ENCODE measurements at places on chromosomes 11 and 22.

DNA sequence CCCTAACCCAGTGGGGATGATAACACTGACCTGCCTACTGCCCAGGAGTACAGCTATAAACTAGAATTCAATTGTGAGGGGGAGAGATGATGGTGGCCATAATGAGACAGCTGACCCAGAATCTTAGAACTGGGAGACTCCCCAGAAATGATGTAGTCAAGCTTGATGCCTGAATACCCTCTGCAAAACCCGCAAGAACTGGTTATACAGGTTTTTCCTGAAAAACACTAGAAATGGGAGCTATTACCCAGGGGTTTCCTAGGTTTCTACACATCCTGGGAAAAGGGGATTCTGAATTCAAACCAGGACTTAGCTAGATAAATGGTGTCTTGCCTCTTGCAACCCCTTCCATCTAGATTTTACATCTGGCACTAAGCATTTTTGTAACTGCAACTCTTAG is 113.8 kb upstream of the NARS2 start:
- H3K36me3 ChIP-seq: no peaks in the 10 kb centered on the region
- no peaks in the 10 kb centered on the region for H3K27me3 ChIP-seq
- peaks cover 8% of the 10 kb centered on the region for H3K4me1 ChIP-seq

- no peak overlapping the region for H3K27ac ChIP-seq
- H3K4me1 ChIP-seq: peaks cover 7% of the 10 kb centered on the region
- DNase-seq: no peak
- no peaks in the 10 kb centered on the region for H3K27me3 ChIP-seq
- no peak overlapping the region for H3K4me3 ChIP-seq
Observed at GRCh38 chr22:29658176-29658575, 54.7 kb downstream of the NF2 start.

DNA sequence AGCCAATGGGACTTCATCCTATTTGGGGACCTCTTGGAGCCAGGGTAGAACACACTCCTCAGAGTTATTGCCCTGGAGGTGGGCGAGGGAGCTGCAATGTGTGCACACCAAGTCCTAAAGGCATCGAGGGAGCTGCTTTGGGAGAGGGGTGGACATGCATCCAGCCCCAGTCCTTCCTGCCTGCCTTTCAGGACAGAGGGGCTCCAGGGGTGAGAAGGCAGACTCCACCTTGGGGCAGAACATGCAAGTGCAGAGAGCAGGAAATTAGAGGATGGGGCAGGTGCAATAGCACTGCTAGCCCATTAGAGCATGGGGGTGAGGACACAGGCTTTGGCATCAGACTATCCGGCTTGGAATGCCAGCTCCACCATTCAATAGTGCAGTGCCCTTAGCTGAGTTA is 288.5 kb downstream of the OPCML start:
- no peaks in the 10 kb centered on the region for H3K4me1 ChIP-seq
- no peaks in the 10 kb centered on the region for H3K27me3 ChIP-seq
- no peaks in the 10 kb centered on the region for H3K36me3 ChIP-seq
- no peak for DNase-seq
- H3K27ac ChIP-seq: no peak overlapping the region
- H3K4me3 ChIP-seq: no peak overlapping the region

DNA sequence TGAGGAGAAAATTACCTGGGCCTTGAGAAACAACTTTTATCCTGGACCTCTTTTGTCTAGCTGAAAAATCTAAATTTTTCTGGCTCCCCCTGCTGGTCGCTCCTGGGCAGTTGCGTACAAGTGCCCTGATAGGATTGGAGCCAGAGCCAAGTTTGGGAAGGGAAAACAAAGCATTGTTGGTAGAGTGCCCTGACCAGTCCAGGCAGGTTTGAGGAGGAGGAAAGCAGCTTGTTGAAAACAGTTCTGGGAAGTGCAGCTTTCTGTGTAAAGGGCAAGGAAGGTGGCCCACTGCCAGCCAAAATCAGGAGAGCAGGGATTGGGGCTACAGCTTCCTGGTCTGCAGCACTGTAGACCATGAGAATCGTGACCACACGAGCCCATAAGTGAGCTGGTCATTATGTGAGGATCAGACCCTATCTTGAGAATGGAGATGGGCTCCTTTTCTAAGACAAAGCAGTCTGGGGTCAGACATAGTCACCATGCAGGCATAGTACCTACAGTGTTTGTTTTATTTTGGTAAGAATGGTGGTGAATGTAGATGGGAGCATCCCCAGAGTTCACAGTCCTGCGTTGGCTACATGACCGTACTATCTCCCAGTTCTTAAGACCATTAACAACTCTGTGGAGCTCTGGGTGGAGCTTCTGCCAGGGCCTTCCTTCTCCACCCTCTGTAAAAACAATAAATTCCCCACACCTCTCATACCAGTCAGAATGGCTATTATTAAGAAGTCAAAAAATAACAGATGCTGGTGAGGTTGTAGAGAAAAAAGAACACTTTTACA is 21.3 kb upstream of the PIK3IP1 start:
- peak; percentile 45 for DNase-seq
- no peaks in the 10 kb centered on the region for H3K27me3 ChIP-seq
- peak overlapping the region; percentile 57 for H3K27ac ChIP-seq
- peaks cover 8% of the 10 kb centered on the region for H3K4me1 ChIP-seq

DNA sequence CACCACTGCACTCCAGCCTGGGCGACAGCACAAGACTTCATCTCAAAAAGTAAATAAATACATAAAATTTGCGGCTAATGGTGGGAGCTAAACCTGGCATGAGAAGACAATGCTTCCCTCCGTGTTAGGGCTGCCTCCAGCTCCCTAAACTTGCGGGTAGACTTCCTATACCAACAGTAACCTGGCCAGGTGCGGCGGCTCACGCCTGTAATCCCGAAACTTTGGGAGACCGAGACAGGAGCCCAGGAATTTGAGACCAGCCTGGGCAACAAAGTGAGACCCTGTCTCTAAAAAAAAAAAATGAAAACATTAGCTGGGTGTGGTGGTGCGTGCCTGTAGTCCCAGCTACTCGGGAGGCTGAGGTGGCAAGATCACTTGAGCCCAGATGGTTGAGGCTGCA is 25.3 kb downstream of the SLC25A18 start:
- DNase-seq: no peak
- no peak overlapping the region for H3K4me3 ChIP-seq
- H3K27me3 ChIP-seq: no peaks in the 10 kb centered on the region
- H3K4me1 ChIP-seq: no peaks in the 10 kb centered on the region
